ENCODE measurements at places on chromosomes 5 and 9.

GRCh38 chr5:140630292-140631035 is 2.5 kb downstream of the CD14 start:
- DNase-seq = no peak

- DNase-seq = no peak
Measured at GRCh38 chr9:14935964-14936363, 25.7 kb upstream of the FREM1 start.

DNA sequence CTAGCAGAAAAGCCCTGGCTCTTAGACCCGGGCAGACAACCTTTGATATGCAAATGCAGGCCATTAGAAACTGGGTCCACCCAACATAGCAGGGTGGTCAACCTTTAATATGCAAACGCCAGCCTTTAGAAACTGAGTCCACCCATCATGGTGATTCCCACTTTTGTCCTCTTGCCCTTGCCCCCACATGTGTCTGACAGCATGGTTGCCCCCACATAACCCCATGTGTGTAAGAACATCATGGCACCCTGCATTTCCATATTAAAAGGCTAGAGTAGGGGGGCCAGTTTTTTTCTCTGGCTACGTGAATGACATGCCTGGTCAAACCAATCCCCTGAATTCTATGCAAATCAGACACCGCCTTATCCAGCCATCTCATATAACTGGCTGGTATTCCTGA is 273.2 kb upstream of the PRDM9 start:
- DNase-seq = no peak

- DNase-seq = peak; percentile 86
Measured at GRCh38 chr9:36151316-36152210, 15.0 kb downstream of the GLIPR2 start.

GRCh38 chr5:32071351-32071944 is 102.7 kb downstream of the GOLPH3 start:
- DNase-seq = no peak

- no peak for DNase-seq
Measured at GRCh38 chr5:27652505-27652904, 614.1 kb upstream of the CDH9 start.

GRCh38 chr5:66814146-66814991 is 218.2 kb downstream of the MAST4 start:
- DNase-seq = peak; percentile 32

DNA sequence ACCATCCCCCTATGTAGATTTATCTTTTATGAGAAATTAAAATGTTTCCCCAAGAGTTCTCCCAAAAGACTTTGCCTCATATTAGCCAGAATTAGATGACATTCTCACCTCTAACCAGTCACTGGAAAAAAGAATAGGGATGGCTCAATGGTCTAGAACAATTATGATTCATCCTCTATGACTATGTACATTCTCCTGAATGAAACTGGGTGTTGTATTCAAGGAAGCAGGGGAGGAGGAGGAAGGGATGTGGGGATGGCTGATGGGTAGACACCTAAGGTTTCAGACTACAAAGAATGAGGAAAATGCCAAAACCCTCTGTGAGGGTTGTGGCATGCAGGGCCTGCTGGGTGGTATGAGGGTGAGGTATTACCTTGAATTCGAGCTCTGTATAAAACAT is 49.5 kb upstream of the BRINP1 start:
- no peak for DNase-seq

- DNase-seq = no peak
Measured at GRCh38 chr5:118923295-118924005, 64.9 kb downstream of the DTWD2 start.

GRCh38 chr5:78779771-78780616 is 131.4 kb upstream of the LHFPL2 start:
- DNase-seq = no peak

DNA sequence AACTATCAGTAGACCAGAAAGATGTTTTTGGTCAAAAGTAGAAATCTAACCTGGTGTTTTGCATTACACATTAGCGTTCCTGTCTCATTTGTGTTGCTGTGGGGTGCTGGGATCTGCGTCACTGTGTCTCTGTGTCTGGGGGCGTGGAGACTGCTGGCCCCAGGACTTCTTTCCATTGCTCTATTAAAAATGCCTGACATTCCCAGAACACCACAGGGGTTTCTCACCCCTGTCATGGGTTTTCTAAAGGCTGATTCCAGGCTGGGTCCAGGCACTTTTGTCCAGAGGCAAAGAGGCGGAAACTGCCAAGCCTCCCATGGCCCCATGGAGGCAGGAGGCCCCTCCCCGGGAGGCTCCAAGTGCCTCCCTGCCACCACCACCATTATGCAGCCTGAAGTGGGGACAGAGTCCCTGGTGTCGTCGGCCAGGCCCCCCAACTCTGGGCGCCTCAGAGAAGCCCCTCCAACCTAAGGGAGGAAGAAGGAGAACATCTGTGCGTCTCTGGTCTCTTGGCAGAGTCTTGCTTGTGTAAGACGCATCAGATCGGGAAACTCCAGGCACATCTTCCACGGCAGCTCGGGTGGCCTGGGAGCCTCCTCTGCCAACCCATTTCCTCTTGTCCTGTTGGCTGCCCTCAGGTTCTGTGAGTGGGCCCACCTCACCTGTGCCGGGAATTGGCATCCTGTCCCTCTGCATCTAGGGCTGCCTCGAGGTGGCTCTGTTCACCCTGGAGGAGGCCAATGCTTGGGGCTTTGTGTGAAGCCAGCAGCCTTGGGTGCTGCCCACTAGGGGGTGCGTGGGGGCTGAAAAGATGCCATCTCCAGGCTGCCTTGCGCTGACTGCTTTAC is 13.8 kb upstream of the PLEKHG4B start:
- DNase-seq = no peak

DNA sequence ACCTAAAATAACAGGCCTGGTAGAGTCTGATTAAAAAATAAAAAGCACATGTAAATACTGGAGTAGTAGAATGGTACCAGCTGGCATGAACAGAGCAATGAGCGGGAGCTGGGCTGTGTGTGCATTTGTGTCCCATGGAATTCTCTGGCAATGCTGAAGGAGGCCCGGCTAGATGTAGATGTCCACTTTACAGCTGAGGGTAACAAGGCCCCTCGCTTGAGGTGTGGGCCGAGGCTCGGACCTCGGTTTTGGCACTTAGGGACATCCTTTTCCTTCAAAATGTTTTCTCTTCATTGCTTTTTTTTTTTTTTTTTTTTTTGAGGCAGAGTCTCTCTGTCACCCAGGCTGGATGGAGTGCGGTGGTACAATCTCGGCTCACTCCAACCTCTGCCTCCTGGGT is 1.5 kb upstream of the FGD3 start:
- no peak for DNase-seq

GRCh38 chr5:9188131-9188530 is 357.7 kb downstream of the SEMA5A start:
- DNase-seq = no peak

GRCh38 chr5:62375627-62376026 is 28.1 kb downstream of the DIMT1 start:
- no peak for DNase-seq

DNA sequence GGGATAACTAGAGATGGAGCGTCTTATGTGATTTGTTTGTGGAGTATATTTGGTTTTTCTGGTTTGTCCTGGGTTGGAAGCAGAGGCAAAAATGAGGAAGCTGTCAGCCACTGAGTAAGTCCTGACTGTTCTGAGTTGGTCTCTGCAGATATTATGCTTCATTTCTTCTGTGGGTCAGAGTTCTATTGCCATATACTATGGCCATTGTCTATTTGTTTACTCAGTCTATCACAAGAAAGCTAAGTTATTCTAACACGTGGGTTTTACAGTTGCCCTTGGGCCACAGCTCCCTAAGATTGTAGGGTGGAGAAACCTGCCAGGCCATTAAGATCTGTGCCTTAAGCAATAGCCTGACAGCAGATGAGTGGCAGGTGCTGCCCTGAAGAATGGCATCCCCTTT is 3.0 kb upstream of the CTSV start:
- DNase-seq = no peak

DNA sequence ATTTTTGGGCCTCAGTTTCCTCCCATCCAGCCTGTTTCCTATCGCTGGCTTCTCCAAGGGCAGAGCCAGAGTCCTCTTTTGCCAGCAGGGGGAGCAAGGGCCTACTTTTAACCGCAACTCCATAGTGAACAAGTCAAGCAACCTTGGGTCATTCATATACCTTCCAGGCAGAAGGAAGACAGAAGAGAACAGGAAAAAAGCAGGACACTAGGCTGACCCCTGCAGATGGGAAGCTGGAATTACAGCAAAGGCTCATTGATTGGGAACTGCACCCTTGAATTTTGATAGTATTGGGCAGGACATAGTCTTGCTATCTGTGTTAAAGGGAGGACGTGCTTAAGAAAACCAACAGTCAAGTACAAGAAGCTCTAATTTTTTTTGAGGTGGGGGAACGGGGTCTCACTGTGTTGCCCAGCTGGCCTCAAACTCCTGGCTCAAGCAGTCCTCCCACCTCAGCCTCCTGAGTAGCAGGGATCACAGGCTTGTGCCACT is 30.1 kb downstream of the QRFP start:
- DNase-seq = peak; percentile 37

GRCh38 chr5:111774525-111774924 is 17.5 kb upstream of the NREP start:
- no peak for DNase-seq

GRCh38 chr5:32645246-32645645 is 59.9 kb downstream of the SUB1 start:
- DNase-seq = no peak

DNA sequence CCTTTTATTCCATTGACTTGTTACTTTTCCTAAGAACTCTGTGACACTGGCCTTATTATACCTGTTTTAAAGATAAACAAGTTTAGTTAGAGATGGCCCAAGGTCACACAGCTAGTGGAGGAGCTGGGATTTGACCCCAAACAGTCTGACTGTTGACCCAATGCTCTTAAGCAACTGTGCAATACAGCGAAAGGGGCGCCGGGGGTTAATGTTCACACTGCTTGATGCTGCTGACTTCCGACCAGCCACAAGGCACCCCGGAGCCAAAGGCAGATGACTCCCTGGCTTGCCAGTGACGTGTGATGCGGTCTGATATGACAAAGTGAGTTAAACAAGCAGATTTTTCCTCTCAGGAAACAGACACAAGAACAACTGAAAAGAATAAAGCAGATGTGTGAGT is 23.9 kb downstream of the PIK3R1 start:
- DNase-seq = peak; percentile 88

- DNase-seq = no peak
Measured at GRCh38 chr5:120152931-120153330, 311.2 kb upstream of the PRR16 start.

- DNase-seq = no peak
Measured at GRCh38 chr9:93670208-93671019, 94.0 kb downstream of the PHF2 start.

GRCh38 chr9:97694769-97695168 is 2.4 kb downstream of the XPA start:
- no peak for DNase-seq

- no peak for DNase-seq
Measured at GRCh38 chr5:175347027-175347426, 97.0 kb downstream of the DRD1 start.

DNA sequence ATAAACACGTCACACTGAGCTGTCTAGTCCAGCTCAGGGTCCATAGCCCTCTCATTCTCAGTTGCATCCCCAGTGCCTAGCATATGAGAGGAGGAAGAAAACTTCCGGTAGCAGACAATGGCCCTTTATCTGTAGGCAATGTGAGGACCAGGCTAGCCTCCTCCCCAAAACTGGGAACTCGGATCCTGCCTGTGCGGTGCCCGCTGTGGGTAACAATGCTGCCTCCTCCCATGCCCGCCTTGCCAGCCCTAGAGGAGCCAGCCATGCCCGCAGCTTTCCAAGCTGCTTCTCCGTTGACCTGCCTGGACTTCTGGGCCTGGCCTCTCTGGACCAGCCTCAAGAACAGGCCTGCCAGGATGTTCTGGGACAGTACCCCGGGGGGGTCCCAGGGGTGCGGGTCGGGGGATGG is 74.6 kb upstream of the ORM1 start:
- no peak for DNase-seq

DNA sequence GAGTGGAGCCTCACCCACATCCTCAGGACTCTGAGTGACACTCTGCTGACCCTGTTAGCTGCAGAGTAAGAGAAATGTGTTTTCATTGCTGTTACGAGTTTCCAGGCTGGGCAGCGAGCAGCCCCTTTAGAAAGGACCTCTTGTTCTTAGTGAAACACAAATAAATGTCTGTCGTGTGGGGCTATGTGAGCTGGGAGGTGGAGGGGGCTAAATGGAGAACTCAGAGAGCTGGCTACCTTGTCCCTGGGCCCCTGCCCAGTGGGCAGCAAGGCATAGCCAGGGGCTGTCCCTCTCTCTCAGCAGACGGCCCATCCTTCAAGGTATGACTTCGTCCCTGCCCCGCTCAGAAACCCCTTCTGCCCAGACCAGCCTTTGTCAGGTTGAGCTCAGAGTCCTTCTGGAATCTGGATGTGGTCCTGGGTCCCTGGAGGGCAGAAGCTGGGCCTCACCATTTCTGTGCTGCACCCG is 10.2 kb downstream of the DCANP1 start:
- peak; percentile 10 for DNase-seq

GRCh38 chr9:132562306-132562573 is 20.2 kb upstream of the BARHL1 start:
- DNase-seq = no peak

- DNase-seq = no peak
Measured at GRCh38 chr9:106893088-106893487, 30.1 kb downstream of the ZNF462 start.

DNA sequence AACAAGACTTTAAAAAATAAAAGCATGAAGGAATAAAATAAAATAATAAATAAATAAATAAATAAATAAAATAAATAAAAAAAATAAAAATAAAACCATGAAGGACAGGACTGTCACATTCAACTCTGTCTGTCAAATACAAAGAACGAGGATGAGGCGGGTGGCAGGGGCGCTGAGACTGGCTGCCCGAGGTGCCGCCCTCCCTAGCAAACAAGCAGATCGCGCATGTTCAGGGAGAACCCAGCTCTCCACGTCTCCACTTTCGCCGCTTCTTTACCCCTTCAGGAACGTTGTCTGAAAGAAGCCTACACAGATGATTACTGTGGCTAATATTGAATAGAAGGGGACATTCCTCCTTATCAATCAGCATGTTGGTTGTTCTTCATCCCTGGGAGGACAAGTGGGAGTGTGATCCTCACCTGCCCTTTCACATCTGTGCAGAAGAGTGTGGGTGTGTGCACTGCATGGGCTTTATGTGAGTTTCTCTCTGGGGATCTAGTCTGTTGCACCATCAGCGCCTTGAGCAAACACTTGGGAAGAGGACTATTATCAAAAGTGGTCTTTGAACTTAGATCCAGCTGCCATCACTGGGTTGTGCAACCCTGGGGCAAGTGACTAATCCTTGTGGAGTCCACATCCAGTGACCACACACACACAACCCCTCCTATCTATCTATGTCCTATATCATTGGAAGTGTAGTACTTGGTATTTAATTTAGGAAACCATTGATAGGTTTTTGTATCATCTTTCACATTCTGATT is 399.2 kb downstream of the IRX2 start:
- DNase-seq = no peak

- no peak for DNase-seq
Measured at GRCh38 chr5:147509710-147510651, at the start of gene DPYSL3. DPYSL3 (minus strand) TSS chr5:147510068; CDS start chr5:147509858, 210 bp downstream.

Measured in naive thymus-derived CD8-positive, alpha-beta T cell (primary cell).